ENCODE measurements at places on chromosomes 7 and 10. TPM values are rescaled to one million over a fixed set of nuclear protein-coding genes. Genes with fewer than 3 reads are reported as not detected.

GATAD1 gene
- polyA plus RNA-seq: 31.3 TPM

CPN1 gene
- polyA plus RNA-seq: not detected

ZNF487 gene
- 6.2 TPM for polyA plus RNA-seq

NUPR2 gene
- polyA plus RNA-seq: not detected

GNA12 gene
- polyA plus RNA-seq: 15.5 TPM

C10orf143 gene
- polyA plus RNA-seq: 0.44 TPM

TACC2 gene
- 17.6 TPM for polyA plus RNA-seq

CHAT gene
- not detected for polyA plus RNA-seq

NPC1L1 gene
- polyA plus RNA-seq: 0.20 TPM

NYAP1 gene
- polyA plus RNA-seq: 70.1 TPM
